Ecto neural progenitor cell (in vitro differentiated cells): ENCODE measurements at places on chromosomes 6 and 20.

DNA sequence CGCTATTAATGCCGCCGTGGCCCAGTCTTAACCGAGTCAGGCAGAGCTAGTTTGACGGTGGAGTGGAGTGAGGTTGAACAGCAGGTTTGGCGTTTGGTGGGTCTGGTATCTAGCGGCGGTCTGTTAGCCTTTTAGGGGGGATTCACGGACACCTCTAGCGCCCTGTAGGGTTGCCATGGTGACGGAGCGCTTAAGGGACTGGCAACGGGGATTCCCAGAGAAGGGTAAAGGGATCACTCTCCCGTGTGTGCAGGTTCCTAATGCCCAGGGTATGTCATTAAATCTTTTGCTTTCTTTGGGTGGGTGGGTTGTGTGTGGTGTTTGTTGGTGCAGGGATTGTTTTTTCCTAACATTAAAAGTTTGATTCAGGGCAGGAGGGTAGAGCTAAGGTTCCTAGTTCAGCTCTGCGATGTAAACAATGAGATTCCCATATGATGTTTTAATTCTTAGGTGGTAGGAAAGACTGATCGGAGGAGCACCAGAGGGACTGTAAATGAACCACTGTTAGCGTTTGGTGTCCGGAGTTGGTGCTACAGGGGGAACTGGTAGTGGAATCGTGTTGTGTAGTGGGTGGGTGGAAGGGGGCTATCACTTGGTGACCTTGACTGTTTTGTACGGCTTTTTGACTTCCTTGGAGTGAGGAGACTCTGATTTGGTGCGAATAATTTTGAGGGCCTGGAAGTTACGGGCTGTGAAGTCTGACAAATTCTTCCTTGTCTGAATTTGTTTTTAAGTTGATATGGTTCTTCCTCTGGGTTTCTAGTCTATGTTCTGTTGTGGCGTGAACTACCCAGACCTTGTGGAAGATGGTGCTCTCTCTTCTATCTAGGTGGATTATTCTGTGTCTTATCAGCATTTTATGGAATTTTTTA is 5.0 kb downstream of the BRD2 start:
- DNase-seq: peak; percentile 74

DNA sequence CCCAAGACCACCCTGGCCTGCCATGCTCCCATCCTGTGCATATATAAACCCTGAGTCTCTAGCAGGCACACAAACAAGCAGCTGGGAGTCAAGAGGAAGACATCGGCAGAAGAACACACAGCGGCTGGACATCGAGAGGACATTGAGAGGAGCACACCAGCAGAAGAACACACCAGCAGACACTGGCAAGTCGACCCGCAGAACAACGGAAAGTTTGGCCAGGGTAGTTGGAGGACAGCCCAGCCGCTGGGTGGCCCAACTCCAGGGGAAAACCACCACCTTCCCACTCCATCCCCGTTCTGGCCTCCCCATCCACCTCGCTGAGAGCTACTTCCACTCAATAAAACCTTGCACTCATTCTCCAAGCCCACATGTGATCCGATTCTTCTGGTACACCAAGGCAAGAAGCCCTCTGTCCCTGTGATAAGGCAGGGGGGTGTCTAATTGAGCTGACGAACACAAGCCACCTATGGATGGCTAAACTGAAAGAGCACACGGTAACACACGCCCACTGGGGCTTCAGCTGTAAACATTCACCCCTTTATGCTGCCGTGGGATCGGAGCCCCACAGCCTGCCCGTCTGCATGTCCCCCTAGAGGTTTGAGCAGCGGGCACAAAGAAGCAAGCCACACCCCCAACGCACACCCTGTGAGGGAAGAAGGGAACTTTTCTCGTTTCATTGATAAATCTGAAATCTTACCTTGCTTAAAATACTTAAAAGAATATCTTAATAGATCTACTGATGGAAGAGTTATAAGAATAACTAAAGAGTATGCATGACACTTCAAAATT is 13.8 kb downstream of the TMX4 start:
- DNase-seq: no peak

DNA sequence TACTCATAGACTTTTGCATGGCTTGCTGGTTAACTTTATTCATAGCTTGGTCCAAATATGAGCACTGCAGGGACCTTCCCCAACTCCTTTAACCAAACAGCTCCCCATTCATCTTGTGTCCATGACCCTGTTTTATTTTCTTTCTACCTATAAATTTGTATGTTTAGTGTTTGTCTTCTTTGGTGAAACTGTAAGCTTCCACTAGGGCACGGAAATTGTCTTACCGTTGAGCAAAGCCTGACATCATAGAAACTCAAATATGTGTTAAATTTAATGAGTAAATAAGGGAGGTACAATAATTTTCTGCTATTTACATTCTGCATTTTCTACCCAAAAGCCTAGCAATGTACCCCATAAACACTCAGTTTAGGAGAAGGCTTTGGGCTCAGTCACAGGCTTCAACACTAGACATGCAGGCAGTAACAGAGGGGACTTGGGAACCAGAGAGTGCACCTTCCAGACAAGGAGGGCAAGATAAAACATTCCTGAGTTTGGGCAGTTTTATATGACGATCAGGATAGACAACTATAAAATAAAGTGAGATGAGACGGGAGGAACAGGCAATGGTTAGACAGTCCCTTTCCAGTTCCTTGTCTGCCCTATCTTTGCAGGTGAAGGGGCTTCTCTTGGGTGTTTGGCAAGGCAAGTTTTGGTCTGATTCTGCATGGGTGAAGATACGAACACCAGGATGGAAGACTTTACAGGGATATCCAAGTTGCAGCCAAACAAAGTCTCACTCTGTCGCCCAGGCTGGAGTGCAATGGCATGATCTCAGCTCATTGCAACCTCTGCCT is 46.2 kb upstream of the ZNF217 start:
- DNase-seq: no peak

GRCh38 chr6:80548532-80548931 is 442.1 kb downstream of the BCKDHB start:
- no peak for DNase-seq

GRCh38 chr6:81130969-81131368 is 621.5 kb downstream of the TENT5A start:
- DNase-seq: no peak

- DNase-seq: no peak
Measured at GRCh38 chr6:137171824-137172733, 1.4 kb downstream of the IL22RA2 start.

DNA sequence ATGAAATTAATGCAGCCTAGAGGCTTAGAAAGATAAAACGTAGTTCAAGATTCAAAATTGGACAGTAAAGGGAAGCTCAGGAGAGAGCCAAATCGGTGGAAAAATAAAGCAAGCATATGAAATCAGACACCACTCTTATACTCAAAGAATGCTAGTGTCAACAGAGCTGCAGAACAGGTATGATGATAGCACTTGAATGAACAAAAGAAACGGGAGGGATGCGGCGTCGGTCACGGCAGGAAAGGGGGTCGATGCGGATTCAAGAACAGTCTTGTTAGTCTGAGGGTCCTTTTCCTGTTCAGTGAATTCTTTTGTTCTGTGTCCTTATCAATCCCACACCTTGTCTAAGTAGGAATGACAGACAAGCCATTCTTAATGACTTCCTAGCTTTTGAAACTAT is 114.4 kb downstream of the FOXC1 start:
- DNase-seq: no peak

GRCh38 chr20:4813076-4813862 is 91.6 kb downstream of the PRND start:
- DNase-seq: no peak

- DNase-seq: no peak
Measured at GRCh38 chr20:61662226-61662967, 403.3 kb downstream of the TAF4 start.

GRCh38 chr6:103335412-103335811 is 1524.3 kb downstream of the HACE1 start:
- no peak for DNase-seq

GRCh38 chr20:4780245-4780644 is 58.5 kb downstream of the PRND start:
- DNase-seq: no peak

GRCh38 chr6:113920663-113921267 is 50.2 kb downstream of the HDAC2 start:
- no peak for DNase-seq

GRCh38 chr20:17568045-17568788 is 1.7 kb upstream of the DSTN start:
- DNase-seq: no peak

- DNase-seq: no peak
Measured at GRCh38 chr6:63467247-63467954, 104.9 kb upstream of the LOC128125822 start.

DNA sequence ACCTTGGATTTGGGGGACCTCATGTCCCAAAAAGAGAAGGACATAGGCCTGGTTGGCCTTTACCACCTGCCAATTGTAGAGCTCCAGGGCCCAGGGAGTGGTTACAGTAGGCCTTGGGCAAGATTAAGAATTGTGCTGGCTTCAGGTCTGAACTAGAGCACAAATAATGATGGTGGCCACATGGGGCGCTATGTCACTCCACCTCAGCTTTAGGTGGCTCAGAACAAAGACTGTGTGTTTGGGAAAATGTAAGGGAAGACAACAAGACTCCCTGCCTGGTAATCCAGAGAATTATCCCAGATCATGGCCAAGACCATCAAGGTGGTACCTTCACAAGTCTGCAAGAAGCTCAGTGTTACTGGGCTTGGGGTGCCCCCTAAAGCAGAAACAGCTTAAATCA is 224.9 kb upstream of the OPRM1 start:
- no peak for DNase-seq

- DNase-seq: no peak
Measured at GRCh38 chr6:41423002-41423401, 87.6 kb downstream of the NCR2 start.

GRCh38 chr6:8325743-8326142 is 109.6 kb downstream of the SLC35B3 start:
- no peak for DNase-seq

- no peak for DNase-seq
Measured at GRCh38 chr6:19465256-19465655, 371.9 kb upstream of the ID4 start.

- no peak for DNase-seq
Measured at GRCh38 chr20:56420940-56421688, 9.1 kb downstream of the CASS4 start.

DNA sequence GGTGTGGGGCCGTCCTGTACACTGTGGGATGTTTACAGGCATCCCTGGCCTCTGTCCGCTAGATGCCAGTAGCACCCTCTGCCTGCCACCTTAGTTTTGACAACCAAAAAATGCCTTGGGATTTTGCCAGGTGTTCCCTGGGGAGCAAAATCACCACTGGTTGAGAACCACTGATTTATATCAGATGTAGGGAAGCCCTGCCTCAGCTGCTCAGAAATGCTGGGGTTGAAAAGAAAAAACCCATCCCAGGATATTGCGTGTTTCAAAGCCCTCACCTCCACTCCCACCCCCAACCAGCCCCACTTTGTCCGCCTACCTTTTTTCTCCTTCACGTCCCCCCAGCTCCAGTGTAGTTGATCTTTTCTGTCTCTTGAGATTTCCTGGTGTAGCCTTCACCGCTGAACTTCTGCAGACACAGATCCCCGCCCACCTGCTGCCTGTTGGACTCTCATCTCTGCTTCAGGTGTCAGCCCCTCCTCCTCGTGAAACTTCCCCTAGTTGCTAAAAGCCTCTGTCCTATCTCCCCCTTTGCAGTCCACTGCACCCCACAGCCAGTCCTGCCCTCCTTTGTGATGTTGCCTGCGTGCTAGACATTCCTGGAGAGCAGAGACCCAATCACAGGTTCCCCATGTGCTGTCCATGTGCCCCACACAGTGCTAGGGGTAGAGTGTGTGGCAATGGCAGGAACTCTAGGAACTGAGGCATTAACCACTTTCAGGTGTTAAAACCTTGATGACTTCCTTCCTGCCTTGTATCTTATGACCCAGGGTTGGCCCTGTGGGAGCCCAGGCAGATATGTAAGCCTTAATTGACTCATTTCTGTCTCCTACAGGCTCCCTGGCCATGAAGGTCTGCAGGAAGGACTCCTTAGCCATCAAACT is 98.9 kb downstream of the TBC1D7 start:
- DNase-seq: no peak

- no peak for DNase-seq
Measured at GRCh38 chr6:157898169-157898568, 75.1 kb downstream of the SNX9 start.

GRCh38 chr20:61054411-61054810 is 197.7 kb upstream of the CDH4 start:
- DNase-seq: no peak

DNA sequence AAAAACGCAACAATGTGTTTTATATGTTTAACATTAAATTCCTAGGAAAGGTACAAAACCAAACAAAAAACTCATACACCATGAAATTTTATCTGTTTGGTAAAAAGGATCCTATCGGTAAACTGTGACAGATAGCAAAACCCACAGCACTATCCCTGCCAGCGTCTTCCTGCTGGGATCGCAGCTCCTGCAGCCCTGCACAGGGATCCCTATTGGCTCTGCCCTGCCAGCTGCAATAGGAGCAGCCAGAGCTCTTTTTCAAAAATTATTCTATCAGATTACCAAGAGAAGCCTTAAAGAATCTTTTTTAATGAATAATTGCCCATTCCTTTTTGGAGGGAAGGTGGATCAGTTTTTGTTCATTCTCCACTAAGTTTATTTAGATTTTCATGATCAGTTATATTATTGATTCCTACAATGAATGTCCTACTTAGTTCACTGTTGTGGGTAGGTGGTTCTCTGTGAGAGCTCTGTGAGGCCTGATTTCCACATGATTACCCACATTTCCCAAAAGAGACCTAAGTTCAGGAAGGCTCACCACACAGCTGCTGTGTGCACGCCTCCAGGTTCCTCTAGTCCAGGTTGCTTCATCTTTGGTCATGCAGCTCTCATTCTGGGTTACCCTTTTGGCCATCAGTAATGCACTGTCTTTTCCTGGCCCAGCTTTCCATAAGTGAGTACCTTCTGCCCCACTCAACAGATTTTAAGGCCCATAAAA is 293.8 kb downstream of the FRK start:
- DNase-seq: no peak

DNA sequence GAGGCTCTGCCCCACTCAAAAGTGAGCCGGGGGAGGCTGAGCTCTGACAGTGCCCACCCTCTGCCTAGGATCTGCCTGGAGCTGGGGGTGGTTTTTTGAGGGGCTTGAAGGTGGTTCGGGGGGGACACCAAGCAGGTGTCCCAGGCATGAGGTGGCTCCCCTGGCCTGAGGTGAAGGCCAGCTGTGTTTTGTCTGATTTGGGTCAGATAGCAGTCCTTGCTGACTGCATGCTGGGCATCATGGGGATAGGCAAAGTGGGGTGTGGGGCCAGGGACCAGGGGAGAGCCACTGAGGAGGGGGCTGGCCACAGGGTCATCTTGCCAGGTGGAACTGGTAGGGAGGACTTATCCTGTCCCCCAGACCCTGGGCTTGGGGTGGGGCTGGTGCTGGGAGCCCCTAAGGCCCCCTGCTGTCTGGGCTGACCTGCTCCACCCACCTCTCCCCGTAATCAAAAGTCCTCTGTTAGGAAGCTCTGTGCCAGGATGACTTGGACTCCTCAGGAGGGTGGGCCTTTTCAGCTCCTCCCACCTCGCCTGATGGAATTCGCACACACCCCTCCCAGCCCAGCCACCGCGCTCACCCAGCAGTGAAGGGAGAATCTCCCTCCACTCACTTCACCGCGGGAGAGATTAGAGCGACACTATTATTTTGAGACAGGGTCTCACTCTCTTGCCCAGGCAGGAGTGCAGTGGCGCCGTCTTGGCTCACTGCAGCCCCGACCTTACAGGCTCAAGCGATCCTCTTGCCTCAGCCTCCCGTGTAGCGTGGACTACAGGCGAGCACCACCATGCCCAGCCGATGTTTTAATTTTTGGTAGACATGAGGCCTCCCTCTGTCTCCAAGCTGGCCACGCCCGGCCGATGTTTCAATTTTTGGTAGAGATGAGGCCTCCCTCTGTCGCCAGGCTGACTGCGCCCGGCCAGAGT is 1.5 kb upstream of the COL9A3 start:
- no peak for DNase-seq
